ENCODE measurements at places on chromosomes 7 and 10.

GRCh38 chr10:47166405-47166777, 133.6 kb upstream of the GDF10 start:
- no peak for DNase-seq

DNA sequence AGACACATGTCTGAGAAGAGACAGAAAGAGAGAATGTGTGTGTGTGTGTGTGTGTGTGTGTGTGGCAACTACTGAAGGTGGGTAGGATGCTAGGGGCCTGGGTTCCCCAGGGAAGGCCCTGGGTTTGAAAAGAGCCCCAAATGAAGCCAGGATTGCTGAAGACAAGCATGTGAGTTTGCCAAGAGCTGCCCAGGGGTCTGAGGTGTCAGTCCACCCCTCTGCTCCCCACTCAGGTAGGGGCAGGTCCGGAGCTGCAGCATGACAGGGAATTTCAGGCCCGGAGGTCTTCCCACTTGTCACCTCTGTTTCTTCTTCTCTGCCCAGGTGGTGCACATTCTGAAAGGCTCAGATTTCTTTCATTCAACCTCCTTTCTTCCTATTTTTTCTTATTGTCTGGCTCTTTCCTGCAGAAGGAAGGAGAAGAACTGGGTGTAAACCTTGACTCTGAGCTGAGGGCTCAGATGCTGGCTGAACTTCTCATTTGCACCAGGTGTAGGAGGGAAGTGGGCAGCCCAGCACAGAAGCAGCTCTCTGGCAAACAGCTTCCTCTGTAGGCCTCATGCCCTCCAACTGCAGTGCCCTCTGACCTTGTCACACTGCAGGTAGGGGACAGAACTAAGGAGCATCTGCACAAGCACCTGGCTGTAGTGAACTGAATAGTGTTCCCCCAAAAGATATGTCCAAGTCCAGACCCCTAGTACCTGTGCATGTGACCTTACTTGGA, 79.6 kb upstream of the LRRC4 start:
- DNase-seq = no peak

- DNase-seq = no peak
Measured at GRCh38 chr7:119344466-119344865, 928.5 kb upstream of the KCND2 start.

DNA sequence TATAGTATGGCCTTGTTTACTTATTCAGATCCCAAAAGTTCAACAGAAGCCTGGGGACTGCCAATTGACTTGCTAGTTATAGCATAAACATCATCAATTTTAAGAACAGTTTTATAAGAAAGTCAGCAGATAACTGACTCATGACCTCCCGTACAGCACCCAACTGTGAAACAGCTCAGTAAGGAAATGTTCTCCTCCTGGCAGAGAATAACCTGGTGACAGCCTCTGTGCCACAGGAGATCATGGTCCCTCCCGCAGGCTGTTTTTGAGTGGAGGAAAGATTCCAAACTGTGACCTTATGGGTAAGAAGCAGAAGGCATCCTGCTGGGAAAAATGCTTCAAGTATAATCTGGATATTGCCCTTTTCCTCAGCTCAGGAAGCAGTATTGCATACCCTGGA, 182.5 kb downstream of the SEMA3D start:
- DNase-seq = no peak

- DNase-seq = no peak
Measured at GRCh38 chr7:81447351-81447952, 322.4 kb downstream of the HGF start.

DNA sequence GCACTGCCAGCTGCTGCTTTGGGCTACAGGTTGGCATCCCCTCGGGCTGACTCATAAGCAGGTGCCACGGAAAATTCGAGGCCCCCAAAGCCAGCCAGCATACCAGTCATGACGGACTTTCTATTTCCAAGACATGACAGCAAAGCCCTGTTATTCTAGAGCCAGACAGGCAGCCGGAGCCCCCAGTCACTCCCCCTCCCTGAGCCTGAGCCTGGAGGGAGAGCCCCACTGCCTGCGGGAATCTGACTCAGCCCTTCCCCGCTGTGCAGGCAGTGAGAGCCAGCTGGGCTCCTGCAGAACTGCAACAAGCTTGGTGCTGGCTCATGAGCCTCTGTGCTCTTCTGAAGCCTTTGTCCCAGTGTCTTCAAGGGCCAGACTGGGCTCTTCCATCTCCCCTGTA, 15.8 kb downstream of the BTBD16 start:
- no peak for DNase-seq

- DNase-seq = no peak
Measured at GRCh38 chr7:96005271-96005670, 232.9 kb downstream of the DYNC1I1 start.
